Stimulated activated CD8-positive, alpha-beta memory T cell treated with anti-CD3 and anti-CD28 coated beads, Interleukin-15, amount 100 ng/mL, for 1 hour (primary cell): ENCODE measurements at places on chromosomes 2 and 18.

DNA sequence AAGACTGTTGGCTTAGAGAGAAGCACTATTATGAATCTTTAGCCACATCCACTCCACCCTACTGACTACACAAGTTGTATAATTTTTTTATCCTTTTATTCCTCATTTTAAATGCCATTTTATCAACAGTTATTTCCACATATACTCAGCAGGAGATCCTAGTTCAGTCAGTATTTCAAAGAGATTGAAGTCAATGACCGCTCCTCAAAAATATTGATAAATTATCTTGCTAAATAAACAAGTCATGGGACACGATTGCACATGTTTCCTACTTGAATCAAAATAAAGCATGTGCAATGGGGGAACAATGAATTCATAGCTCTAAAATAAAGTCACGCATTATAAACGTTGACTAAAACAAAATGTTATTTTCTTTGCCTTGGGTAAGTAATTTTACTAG, 496.5 kb downstream of the LRRTM4 start:
- DNase-seq: no peak

DNA sequence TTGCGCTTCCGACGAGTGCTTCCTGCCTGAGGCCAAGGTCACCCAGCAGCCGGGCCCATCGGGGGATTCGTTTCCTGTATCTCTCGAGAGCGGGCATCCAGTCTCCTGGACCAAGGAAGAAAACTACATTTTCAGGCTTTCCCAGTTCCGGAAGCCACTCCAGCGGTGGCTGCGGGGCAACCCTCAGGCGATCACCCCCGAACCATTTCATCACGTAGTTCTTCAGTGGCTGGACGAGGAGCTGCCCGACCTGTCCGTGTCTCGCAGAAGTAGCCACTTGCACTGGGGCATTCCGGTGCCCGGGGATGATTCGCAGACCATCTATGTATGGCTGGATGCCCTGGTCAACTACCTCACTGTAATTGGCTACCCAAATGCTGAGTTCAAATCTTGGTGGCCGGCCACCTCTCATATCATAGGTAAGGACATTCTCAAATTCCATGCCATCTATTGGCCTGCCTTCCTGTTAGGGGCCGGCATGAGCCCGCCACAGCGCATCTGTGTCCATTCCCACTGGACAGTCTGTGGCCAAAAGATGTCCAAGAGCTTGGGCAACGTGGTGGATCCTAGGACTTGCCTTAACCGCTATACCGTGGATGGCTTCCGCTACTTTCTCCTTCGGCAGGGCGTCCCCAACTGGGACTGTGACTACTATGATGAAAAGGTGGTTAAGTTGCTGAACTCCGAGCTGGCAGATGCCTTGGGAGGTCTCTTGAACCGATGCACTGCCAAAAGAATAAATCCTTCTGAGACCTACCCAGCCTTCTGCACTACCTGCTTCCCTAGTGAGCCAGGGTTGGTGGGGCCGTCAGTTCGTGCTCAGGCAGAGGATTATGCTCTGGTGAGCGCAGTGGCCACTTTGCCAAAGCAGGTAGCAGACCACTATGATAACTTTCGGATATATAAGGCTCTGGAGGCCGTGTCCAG, 1.0 kb downstream of the MARS2 start:
- no peak for DNase-seq

DNA sequence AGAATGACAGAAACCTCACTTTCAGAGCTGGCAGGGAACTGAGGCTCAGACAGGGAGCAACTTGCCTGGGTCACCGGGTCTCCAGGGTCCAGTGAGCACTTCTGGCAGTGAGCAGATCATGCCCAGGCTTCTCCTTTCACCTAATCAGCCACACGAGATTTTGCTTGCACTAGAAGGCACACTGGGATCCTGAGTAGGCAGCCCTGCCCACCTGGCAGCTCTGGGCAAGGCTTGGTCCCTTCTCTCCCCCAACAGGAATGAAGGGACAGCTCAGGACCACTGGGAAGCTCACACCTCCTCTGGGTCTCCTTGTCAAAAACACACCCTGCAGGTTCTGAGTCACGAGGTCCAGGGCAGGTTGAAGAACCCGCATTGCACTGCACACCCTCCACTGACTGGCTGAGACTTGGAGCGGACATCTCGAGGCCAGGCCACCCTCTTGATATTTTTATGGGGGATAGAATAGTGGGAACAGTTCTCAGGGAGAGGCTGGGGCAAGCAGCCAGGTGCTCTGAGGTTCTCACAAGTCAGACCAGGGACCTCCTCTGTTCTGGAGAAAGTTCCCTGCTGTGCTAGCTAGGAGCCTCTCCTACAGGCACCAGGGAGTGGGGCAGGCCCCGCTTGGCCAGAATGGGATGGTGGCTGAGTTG, 5.7 kb downstream of the MAL start:
- no peak for DNase-seq

DNA sequence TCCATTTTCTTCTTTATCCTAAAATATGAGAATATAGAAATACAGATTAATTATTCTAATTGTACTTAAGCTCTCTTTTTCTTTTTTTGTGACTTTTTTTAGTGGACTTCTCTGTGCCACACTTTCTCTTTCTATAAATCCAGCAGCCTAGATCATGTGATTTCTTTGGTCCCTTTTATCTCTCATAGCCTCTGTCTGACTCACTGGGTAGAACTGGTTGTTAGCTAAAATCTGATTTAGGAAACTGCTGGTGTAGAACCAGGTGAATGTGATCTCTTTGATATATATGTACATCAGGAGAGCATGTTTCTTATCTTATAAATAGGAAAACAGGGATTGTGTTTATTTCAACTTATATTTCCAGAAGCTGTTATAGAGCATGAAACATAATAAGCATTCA, 54.9 kb downstream of the VRK2 start:
- DNase-seq: no peak

DNA sequence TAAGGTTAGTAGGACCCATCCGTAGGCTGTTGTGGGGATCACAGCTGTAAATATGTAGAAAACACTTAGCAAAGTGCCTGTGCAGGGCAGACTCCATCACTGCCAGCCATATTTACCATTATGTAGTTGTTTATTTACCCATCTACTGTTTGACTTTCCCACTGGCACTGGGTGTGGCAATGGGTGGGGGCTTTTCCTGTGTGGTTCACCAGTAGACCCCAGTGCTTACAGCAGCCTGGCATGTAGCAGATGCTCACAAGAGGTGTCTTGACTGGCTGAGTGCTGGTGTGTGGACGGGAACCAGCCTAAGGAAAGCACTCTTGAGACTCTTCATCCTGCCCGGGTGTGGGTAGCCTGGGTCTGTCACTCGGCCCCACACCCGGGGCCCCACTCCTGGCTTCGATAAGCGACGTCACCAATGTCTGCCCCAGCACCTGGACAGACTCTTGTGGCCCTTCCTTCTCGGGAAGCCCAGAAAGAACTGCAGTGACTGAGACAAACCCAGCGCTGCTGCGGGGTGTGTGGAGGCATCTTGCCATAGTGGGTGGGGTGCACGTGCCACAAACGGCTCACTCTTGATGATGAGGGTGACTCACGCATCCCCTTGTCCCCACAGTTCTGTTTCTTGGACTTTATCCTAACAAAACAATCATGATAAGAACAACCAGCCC, 78.3 kb downstream of the HDAC4 start:
- DNase-seq: no peak

DNA sequence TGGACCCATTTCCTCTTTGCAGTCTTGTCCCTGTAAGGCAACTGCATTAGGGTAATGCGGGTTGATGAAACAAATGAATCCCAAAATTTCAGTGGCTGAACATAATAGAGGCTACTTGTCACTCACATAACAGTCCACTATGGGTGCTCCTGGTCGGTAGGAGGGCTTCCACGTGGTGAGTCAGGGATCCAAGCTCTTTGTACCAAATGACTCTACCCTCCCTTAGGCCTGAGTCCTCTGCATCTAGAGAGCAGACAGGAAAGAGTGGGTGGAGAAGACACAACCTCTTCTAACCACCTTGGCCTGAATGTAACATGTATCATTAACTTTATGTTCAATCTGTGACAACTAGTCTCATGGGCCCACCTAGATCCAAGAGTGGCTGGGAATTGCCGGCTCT, 86.2 kb upstream of the HAAO start:
- no peak for DNase-seq

DNA sequence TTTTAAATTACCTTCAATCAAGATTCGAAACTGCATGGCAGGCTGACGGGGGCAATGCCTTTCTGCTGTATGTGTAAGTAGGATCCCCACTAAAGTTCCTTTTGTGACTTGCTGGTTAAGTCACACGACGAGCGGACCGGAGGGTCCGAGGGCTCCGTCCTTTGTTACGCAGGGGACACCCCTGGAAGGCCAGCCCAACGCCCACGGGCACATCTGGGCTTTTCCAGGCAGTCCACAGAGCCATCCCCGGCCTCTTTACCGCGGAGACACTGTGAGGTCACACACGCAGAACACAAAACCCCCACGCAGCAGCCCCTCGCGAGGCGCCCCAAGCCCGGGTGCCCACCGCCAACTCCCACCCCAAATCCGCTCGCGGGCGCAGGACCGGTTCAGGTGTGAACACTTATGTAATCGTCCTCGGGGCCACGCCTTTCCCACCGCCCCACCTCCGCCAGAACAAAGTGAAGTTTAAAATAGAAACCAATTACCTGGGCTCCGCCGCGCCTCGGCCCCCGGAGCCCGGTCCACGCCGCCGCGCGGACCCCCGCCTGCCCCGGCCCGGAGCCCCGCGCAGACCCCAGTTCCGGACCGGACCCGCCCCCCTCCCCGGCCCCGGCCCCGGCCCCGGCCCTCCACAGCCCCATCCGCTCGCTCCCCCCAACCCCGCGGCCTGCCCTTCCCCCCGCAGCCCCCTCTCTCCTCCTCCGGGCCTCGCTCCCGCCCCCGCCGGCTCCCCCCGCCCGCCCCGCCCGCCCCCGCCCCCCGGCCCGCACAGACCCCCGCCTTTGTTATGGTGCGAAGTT, 4.2 kb downstream of the ZNF516 start:
- no peak for DNase-seq

- DNase-seq: no peak
These were observed 6.3 kb upstream of the RAB31 start for GRCh38 chr18:9701609-9702349.

GRCh38 chr2:212028798-212029394, 509.7 kb downstream of the ERBB4 start:
- no peak for DNase-seq

DNA sequence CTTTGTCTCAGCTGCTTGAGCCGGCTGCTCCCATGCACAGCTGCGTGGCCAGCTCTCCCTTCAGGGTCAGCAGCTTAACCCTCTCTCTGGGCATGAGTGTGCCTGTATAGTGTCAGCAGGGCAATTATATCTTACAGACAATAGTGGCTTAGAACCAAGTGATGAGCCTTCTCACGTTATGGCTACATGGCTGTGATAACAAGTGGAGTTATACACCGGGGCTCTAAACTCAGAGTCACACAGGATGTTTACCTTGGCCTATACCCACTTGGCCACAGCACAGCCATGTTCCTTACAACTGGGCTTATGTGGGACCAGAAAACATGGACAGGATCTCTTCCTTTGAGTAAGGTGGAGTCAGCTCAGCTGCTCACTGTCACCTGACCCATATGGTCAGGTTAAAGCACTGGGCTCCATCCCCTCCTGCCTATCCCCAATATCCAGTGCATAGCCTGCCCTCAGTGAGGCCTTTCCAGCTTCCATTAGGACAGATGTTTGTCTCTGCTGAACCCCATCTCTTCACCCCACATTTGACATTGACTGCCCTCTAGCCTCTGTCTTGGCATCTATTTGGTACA, 294.2 kb upstream of the NCKAP5 start:
- no peak for DNase-seq

DNA sequence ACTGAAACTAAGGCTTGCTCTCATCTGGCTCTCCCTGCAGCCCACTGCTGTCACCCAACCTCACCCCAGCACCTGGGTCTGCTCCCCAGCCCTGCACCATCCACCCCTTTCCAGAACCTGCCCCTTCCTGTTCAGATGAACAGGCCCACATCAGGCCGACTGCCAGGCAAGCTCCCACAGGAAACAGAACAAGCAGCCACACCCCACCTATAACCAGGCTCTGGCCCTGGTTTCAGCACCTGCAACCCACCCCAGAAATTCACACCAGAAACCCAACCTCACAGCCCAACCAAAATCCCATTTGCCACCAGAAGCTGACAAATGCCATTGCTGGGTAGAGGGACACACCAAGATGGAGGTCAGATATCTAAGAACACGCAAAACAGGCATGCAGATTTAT, 159.2 kb upstream of the ID2 start:
- no peak for DNase-seq

DNA sequence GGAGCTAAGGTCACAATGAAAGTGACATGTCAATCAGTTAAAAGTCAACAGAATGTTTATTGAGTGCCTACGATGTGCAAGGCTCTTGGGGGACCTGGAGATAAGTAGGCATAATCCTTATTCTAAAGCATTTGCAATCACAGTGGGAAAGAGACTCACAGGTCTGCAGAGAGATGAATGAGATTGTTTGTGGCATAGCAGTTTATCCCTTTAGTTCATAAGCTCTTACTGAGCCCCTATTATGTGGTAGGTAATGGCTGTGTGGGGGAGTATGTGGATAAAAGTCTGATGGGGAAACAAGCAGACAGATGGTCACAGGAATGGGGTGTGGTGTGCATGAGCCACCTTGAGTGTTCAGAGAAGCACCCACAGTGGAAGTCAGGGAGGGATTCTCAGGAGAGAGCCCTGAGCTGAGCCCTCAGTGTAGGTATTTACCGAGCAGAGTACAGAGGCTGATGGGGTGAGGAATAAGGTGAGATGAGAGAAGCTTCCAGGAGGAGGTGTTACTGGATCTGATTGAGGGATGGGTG, 48.1 kb downstream of the EMILIN2 start:
- no peak for DNase-seq

DNA sequence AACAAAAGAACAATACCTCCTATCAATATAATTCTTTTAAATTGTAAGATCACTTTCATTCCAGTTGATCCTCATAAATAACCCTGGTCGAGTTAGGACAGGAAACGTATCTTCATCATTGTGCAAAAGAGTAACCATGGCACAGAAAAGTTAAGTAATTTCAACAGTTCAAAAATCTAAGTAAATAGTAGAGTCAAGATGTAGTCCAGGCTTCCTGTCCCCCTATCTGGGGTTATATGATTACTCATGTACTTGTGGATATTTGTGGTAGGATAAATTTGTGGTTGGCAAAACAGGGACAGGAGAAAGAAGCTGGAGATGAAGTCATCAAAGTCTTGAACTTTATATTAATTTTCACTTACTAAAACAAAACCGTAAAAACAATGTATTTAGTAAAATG, 772.6 kb downstream of the TSN start:
- DNase-seq: no peak

- DNase-seq: no peak
These were observed 103.4 kb downstream of the ZFP36L2 start for GRCh38 chr2:43123028-43123427.

- DNase-seq: no peak
These were observed 348.3 kb upstream of the SOX11 start for GRCh38 chr2:5343785-5344335.

GRCh38 chr2:113198048-113198789, 24.4 kb downstream of the PSD4 start:
- no peak for DNase-seq

- no peak for DNase-seq
These were observed 76.7 kb upstream of the SALL3 start for GRCh38 chr18:78902795-78903435.

- no peak for DNase-seq
These were observed 175.1 kb downstream of the ZFP36L2 start for GRCh38 chr2:43051338-43051737.
